ENCODE measurements at places on chromosomes 5 and 9.

DNA sequence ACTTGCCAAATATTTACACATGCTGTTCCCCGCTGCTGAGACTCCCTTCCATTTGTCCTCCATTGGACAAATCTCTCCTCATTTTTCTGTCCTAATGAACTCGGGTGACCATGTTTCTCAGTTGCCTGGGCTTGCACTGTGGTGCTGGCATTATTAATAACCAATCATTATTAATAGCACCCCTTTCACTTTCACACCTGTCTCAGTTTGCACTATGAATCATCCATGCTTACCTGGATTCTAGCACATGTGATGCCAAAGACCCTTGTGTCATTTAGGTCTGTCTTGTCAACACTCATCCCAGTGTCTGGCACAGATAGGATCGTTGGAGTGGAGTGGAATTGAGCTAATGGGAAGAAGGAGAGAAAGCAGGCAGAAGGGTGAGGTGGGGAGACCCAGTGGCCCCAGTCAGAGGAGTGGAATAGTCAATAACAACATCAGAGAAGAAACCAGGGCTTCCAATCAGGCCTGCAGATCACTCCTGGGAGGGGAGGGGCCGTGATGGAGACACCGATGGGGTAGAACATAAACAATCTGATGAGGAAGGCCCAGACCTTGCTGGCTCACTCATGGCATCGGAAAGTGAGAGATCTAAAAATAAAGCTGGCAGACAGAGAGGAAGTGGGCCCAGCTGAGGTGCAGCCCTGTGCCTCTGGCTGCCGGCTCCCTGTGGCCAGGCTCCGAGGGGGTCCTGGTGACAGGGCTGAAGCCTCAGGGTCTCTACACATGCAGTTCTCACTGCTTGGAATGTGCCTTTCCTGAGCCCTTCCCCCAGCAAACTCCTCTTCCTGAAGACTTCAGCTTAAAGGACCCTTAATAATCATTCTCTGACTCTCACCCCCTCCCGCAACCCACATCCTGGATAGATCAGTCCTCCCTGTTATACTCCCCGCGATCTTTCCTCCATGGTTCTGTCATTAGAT, 33.5 kb upstream of the CRB2 start:
- DNase-seq = peak; percentile 41

GRCh38 chr5:143051244-143052058, 281.3 kb downstream of the ARHGAP26 start:
- no peak for DNase-seq

GRCh38 chr5:123483446-123484077, 28.4 kb upstream of the CSNK1G3 start:
- no peak for DNase-seq

- DNase-seq = no peak
Observed at GRCh38 chr5:114789773-114790402, 379.8 kb downstream of the TRIM36 start.

DNA sequence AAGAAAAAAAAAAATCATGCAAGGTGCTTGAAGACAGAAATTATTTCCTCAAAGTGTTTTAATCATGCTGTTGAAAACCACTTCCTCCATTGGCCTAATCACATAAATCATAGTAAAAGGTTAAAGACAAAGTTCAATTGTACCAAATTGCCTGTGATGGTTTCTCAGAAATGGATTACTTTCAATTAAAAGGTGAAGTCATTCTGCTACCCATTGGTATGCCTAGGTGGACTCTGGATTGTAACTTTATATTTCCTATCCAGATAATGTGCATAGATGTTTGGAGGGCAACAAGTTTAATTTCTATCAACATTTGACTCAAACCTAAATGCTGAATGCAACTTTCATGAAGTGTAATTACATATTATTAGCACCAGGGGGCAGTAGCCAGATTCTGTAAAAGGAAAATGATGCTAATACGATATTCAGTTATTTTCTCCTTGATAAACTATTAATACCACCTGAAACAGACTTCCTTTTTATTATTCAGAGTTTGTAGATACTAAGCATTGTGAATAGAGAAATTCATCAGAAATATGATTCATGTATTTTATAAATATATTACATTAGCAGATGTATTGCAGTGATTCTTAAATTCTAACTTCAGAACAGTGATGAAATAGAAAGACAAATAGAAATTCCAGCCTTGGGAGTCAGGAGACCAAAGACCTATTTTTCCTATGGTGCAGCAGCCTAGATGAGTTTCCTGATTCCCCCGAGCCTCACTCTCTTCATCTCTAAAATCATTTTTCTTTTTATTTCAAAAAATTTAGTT, 148.2 kb downstream of the CAAP1 start:
- no peak for DNase-seq

DNA sequence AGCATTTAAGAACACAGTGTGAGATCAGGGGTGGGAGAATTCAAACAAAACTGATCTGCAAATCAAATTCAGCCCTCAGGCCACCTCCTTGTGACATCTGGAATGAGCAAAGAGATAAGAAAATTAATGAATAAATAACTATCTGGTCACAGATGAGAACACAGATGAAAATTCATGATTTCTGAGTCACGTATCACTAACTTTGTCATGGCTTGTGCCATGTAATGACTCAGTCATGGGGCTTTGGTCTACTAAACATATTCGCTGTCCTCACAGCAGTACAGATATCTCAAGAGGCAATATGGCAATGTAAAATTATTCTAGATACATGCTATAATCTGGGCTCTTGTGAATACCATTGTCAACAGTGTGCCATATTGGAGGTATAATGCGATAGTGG, 274.4 kb downstream of the MAN2A1 start:
- DNase-seq = no peak

GRCh38 chr9:136694163-136694871, 7.1 kb upstream of the AGPAT2 start:
- no peak for DNase-seq

GRCh38 chr9:121735065-121735792, 83.8 kb downstream of the DAB2IP start:
- DNase-seq = no peak

DNA sequence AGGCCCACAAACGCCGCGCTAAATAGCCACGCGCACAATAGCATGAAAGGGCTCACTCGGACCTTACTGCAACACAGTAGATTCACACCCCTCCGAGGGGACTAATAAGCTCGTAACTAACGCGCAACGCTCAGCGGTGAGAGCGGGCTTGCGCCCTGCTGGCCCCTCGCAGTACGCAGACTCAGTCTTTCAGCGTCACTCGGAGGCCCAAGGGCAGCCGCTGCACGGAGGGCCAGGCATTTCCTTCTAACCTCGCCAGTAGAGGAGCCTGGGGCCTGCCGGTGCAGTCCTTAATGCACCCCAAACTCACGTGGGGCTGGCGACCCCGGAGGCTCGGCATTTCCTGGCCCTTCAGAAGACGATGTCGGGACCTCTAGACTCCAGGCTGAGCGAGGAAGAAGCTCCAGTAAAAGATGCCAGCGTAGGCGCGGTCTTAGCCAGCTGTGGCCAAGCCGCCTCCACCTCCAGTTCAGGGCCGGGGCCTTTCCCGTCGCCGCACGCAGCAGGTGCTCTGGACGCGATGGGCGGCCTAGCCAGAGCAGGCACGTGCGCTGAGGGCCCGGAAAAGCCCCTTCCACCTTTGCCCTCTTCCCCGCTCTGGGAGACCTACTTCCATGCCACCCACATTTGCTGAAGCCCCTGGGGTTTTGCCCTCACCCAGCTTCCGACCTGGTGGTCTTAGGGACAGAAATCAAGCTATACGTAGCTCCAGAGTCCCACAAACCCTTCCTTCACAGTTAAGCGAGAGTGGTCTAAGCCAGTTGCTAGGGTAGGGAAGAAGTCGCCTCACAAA, 38.3 kb upstream of the TIFAB start:
- DNase-seq = no peak

DNA sequence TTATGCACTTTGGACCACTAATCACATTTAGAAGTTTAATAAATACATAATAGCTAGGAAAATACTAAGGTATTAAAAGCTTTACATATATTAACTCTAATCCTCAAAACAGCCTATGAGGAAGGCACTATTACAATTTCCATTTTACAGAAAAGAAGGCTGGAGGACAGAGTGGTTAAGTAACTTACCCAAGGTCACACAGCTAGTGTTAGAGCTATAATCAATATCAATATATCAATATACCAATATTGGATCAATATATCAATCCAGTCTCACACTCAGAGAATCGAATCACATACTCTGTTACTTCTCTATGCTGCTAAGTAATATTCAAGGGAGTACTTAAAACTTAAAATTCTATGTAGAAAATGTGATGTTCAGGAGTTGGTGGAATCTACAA, 45.2 kb downstream of the MEF2C start:
- DNase-seq = no peak

DNA sequence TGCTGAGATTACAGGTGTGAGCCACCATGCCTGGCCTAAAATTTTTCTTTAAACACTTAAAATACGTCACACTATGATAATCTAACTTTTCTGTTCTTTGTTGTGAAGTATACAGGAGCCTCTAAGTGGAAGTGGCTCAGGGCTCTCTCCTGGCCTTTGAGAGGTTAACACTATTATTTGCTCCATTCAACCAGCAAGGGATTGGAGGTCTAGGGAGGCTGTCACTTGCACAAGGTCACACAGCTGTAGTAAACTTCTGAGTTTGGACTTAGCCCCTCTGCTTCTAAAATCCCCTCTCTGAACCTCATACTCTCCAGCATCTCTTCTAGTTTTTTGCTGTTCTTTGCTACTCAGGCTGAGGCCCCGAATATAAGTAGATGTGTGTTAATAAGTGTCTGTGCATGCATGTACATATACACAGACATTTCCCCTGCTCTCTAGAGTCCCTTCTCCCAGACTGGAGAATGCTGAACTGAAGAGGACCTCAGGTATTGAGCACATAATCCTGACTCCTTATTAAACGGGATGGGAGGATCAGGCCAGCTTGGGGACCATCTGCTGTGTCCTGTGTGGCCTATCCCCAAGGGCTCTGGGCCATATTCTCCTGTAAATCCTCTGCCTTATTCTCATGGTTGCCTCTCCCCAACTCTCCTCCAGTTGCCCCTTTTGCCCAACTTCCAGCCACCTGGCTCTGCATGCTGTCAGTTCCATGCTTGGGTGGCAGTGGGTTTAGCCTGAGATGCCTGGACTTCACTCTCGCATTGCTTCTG, 87.0 kb upstream of the SPRY4 start:
- DNase-seq = no peak

GRCh38 chr9:134458207-134459108, 132.2 kb downstream of the RXRA start:
- DNase-seq = no peak

DNA sequence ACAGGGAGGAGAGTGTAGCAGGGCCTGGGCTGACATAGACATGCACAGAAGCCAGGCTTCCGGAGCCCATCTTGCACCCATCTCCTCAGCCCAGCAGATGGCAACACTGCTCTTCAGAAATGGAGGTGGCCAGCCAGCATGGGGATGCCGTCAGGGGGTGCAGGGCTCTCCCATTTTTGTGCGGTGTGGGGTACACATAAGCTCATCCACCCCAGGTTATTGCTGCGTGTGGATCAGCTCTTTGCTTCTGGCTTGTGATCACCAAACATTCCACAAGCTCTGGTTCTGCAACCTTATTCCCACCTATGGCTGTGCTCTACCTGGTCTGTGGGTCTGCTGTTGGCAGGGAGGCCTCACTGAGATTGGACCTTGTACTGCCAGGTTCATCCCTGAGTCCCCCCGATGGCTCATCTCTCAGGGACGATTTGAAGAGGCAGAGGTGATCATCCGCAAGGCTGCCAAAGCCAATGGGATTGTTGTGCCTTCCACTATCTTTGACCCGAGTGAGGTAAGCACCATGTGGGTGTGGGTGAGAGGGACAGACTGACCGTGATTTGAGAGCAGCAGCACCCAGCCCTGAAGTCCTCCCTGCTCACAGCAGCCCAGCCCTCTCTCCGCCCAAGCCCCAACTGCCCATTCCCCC, 17.3 kb downstream of the SLC22A5 start:
- peak; percentile 58 for DNase-seq

DNA sequence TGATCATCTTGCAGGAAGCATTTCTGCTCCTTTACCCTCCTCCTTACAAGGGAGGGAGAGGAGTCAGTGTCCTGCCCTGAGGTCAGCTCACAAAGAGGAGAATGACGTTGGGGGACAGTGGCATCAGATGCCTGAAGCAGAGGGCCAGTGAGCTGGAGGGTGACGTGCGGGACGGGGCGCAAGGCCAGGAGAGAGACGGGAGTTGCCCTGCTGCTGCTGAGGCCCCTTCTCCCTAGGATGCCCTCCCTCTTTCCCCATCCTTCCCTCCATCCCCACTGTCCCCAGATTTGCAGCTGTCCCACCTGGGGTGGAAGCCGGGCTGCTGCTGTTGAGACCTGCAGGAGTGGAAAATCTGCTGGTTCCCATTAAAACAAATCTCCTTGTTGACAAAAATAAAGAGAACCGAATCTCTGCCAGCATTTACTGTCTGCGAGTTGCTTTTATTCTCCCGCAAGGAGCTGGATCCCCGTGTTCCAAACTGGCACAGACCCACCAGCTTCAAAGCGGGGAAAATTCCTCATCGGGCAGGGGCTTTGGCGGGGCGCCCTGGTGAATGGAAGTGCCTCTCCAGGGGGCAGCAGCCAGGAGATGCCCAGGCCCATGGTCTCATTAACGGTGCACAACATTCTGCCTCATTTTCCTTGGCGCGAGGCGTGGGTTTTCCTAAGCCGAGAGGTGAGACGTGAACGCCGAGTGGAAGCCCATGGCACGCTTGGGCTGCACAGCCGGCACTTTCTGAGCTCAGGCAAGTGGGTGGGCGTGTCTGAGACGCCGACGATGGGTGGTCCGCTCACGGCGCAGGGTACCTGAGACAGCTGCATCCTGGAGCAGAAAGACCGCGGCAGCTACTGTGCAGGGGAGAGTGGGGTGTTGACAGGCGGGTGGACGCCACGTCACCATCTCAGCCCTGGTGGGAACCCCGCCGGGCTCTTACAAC, 13.9 kb upstream of the COL5A1 start:
- no peak for DNase-seq

- no peak for DNase-seq
Observed at GRCh38 chr5:33891788-33892619, at the start of gene ADAMTS12. ADAMTS12 (minus strand) TSS chr5:33891990; CDS start chr5:33891856, 134 bp downstream.

GRCh38 chr5:165913059-165913458, 2378.4 kb upstream of the WWC1 start:
- no peak for DNase-seq

DNA sequence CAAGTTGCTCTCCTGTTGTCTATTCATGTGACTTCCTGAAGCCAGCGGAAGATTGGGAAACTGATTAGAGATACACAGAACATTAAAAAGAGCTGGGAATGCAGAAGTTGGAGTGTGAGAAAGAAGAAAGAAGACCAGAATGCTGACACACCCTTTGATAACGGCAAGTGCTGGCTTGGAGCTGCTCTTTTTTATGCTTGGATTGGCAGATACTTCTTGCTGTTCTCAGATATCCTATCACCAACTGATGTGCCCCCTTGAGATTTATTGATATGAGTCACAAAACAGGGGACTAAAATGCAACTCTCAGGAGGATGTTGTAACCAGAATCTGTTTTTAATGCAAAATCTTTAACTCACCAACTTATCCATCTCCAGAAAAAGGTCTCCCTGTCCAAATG, 56.0 kb upstream of the ASTN2 start:
- no peak for DNase-seq

GRCh38 chr5:158537366-158537765, 562.4 kb downstream of the EBF1 start:
- no peak for DNase-seq

GRCh38 chr9:106479679-106480078, 383.3 kb upstream of the ZNF462 start:
- no peak for DNase-seq

- no peak for DNase-seq
Observed at GRCh38 chr5:58077416-58077815, 382.5 kb downstream of the PLK2 start.

- no peak for DNase-seq
Observed at GRCh38 chr5:56048124-56048523, 53.4 kb upstream of the IL6ST start.

GRCh38 chr5:12636209-12636608, 732.0 kb upstream of the CTNND2 start:
- DNase-seq = no peak
